Activated T-cell treated with anti-CD3 and anti-CD28 coated beads, Interleukin-2, amount 50 U/mL, for 24 hours (primary cell): ENCODE measurements at places on chromosomes 5 and 9.

DNA sequence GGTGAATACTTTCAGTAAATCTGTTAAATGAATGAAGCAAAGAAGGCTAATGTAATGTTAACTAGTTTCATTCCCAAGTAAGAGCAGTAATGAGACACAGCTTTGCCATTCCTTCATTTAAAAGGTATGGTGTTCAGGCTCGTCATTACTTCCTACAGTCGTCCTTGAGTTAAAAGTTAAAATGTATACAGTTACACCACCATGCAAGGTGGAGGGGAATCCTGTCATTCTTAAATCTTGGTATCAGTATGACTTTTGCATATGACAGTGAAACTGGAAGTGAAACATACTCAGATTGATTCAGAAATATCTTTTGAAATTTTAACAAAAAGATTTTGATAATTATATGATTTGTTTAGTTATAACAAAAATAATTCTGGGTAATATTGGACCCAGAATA, 25.9 kb downstream of the MTRR start:
- DNase-seq = no peak
- H3K4me3 ChIP-seq = no peak overlapping the region
- H3K27me3 ChIP-seq = no peaks in the 10 kb centered on the region
- H3K4me1 ChIP-seq = peaks cover 18% of the 10 kb centered on the region
- H3K27ac ChIP-seq = peak overlapping the region; percentile 67

DNA sequence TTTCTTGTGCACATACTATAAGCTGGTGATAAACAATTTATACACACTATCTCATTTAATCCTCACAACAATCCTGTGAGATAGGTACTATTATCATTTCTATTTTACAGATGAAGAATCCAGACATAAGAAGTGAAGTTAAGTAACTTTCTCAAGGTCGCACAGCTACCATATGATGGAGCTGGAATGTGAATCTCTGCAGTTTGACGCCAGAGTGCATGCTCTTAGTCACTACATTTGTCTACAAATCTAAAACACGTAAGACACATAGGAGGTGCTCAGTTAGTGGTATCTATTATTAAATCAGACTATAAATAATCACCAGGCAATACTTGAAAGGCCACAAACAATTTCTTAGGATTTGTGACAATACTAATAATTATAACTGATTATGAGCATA, 45.0 kb upstream of the CDKN2B start:
- no peak overlapping the region for H3K4me3 ChIP-seq
- peaks cover 36% of the 10 kb centered on the region for H3K4me1 ChIP-seq
- H3K27me3 ChIP-seq = peaks cover 28% of the 10 kb centered on the region
- no peak for DNase-seq
- H3K36me3 ChIP-seq = no peaks in the 10 kb centered on the region
- H3K27ac ChIP-seq = no peak overlapping the region

- DNase-seq = no peak
- no peaks in the 10 kb centered on the region for H3K27me3 ChIP-seq
- H3K27ac ChIP-seq = no peak overlapping the region
- peaks cover 67% of the 10 kb centered on the region for H3K36me3 ChIP-seq
Measured at GRCh38 chr9:124373851-124374250, 41.4 kb downstream of the PSMB7 start.

GRCh38 chr5:166285361-166285760, 2006.1 kb upstream of the WWC1 start:
- H3K4me3 ChIP-seq = no peak overlapping the region
- no peak for DNase-seq
- no peaks in the 10 kb centered on the region for H3K4me1 ChIP-seq
- H3K27me3 ChIP-seq = no peaks in the 10 kb centered on the region

GRCh38 chr9:133354766-133355165, 1.5 kb downstream of the SURF1 start:
- peak overlapping the region; percentile 91 for H3K4me3 ChIP-seq
- H3K36me3 ChIP-seq = peaks cover 77% of the 10 kb centered on the region
- H3K4me1 ChIP-seq = peaks cover 71% of the 10 kb centered on the region

DNA sequence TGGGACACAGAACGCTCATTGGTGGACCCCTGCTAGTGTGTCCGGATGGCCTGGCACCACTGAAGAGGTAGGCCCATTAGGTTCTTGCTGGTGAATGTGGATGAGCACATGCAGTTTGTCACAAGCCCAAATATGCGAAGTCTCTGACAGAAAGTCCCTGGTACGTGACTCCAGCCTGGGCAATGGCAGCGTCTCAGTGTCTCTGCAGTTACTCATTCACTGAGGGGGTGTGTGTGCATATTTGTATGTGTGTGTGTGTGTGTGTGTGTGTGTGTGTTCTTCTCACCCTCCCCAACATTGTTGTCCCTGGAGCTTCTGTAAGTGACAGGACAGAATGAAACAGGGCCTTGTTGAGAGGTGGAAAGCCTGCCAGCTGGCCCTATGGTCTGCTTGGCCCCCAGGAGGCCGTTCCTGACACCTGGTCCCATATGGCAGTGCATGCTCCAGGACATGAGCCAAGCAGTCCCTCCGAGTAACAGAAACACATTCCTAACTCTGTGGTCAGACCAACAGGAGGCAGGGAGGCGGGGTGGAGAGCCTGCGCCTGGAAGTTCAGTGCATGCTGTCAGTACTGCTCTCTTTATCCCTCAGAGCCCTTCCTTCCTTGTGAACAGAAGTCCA, 169.9 kb downstream of the SLC28A3 start:
- H3K4me1 ChIP-seq = peaks cover 2% of the 10 kb centered on the region
- DNase-seq = no peak
- H3K36me3 ChIP-seq = no peaks in the 10 kb centered on the region
- no peak overlapping the region for H3K4me3 ChIP-seq

DNA sequence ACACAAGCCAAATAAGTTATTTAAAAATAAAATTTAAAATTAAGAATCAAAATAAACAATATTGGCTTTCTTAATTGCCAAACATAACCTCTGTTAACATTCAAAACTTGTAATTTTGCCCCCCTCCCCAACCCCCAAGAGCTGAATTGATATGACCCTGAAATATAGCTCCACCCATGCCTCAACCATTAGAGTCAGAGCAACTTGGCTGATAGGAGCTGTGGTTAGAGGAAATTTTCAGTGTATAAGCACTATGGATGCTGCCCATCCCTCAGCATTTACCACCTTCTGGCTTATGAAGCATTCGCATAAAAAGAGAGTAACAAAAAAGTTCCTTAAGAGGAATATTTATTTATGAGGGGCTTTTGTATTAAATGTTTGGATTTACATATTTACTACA, 6.1 kb downstream of the POC5 start:
- DNase-seq = no peak
- peaks cover 50% of the 10 kb centered on the region for H3K4me1 ChIP-seq
- no peaks in the 10 kb centered on the region for H3K27me3 ChIP-seq
- no peak overlapping the region for H3K4me3 ChIP-seq
- H3K36me3 ChIP-seq = peaks cover 75% of the 10 kb centered on the region

DNA sequence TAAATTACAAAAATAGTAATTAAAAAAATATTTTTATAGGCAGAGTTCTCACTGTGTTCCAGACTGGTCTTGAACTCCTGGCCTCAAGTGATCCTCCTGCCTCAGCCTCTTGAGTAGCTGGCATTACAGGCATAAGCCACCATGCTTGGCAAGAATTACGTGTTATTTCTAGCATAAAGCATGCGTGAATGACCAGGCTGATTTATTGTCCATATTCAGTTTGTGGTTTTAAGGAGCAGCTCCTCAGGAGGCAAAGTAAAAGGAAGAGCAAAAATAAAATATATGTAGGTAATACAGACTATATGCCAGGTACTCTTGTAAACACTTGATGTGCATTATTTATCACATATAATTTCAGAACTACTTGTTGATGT, 7.1 kb upstream of the CD180 start:
- peak overlapping the region; percentile 24 for H3K4me3 ChIP-seq
- peak overlapping the region; percentile 62 for H3K27ac ChIP-seq
- no peaks in the 10 kb centered on the region for H3K36me3 ChIP-seq
- no peaks in the 10 kb centered on the region for H3K27me3 ChIP-seq

- no peak overlapping the region for H3K27ac ChIP-seq
- DNase-seq = no peak
- H3K4me3 ChIP-seq = no peak overlapping the region
- H3K36me3 ChIP-seq = no peaks in the 10 kb centered on the region
- H3K27me3 ChIP-seq = peaks cover 36% of the 10 kb centered on the region
Measured at GRCh38 chr5:148632255-148633066, 21.9 kb downstream of the HTR4 start.

DNA sequence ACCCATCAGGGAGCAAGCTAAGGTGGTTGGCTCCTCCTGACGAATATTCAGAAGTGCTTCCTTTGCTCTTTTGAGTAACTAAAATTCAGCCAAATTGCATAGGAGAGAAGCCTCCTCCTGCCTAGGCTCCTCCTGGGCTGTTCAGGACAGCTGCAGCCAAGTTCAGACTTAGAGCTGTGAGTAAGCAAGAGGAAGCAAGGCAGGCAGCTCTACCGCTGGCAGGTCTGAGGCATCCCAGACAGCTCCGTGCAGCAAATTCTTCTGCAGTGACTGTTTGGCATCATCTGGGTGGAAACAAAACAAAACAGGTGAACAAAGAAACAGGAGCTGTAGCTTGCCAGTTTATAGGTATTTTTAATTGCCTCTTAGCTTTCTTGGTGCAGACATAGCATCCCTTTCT, 421.0 kb downstream of the GADD45G start:
- no peaks in the 10 kb centered on the region for H3K36me3 ChIP-seq
- H3K27ac ChIP-seq = no peak overlapping the region
- DNase-seq = no peak

- no peaks in the 10 kb centered on the region for H3K4me1 ChIP-seq
- no peaks in the 10 kb centered on the region for H3K27me3 ChIP-seq
- DNase-seq = no peak
- H3K4me3 ChIP-seq = no peak overlapping the region
- H3K36me3 ChIP-seq = no peaks in the 10 kb centered on the region
Measured at GRCh38 chr5:11476866-11477265, 427.4 kb downstream of the CTNND2 start.

DNA sequence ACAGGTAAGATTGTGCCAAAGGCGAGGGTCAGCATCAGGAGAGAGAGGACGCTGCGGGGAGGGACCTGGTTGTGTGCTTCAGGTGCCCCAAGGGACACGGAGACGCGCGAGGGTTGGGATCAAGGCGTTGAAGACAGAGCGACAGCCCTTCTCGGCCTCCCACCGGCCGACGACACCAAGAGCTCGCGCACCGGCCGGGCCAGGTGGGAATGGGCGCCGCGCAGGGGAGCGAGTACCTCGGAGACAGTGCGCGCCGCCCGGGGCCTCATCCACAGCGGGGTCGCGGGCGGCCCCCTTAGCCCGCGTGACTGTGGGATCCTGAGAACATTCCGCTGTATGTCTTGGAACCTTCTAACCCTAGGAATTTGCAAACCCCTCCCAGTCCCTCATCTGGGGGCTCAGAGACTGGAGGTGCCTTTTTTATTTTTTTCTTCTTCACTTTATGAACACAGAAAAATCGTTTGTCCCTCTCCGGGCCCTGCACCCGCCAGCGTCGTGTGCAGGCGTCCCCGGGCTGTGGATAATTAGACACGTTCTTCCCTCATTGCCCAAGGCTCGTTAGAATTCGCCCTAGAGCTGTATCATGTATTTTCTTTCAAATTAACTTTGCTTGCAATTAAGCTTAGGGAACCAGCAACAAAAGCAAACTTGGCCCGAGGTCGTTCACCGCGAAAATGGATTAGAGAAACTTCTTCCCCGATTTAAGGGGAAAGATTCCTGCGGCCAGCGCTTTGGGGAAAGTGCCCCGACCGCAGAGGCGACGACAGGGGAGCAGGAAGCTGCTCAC, 4.8 kb downstream of the FOXE1 start:
- H3K27ac ChIP-seq = no peak overlapping the region
- DNase-seq = no peak
- H3K36me3 ChIP-seq = peaks cover 3% of the 10 kb centered on the region
- H3K4me1 ChIP-seq = peaks cover 15% of the 10 kb centered on the region
- H3K4me3 ChIP-seq = peak overlapping the region; percentile 8

DNA sequence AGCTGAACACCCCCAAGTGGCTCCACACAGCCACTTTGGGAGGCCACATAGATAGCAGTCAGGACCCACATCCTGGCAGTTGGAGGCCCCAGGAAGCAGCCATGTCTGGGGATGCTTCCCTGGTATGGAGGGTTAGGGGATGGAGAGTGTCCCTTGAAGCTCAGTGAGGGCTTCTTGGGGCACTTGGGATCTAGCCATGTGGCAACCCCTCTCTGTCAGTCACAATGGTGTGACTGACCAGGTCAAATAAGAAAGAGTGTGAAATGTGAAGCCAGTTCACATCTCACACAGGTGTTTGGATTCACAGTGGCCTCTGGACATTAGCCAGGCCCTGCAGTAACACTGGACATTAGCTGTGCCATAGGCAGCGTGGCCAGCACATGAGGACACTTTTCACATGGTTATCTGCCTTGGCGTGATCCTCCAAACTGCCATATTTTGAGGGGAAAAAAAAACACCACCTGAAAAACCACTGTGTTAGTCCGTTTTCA, 53.9 kb upstream of the IL17B start:
- H3K4me3 ChIP-seq = no peak overlapping the region
- peaks cover 1% of the 10 kb centered on the region for H3K4me1 ChIP-seq
- H3K27me3 ChIP-seq = no peaks in the 10 kb centered on the region
- H3K27ac ChIP-seq = no peak overlapping the region

DNA sequence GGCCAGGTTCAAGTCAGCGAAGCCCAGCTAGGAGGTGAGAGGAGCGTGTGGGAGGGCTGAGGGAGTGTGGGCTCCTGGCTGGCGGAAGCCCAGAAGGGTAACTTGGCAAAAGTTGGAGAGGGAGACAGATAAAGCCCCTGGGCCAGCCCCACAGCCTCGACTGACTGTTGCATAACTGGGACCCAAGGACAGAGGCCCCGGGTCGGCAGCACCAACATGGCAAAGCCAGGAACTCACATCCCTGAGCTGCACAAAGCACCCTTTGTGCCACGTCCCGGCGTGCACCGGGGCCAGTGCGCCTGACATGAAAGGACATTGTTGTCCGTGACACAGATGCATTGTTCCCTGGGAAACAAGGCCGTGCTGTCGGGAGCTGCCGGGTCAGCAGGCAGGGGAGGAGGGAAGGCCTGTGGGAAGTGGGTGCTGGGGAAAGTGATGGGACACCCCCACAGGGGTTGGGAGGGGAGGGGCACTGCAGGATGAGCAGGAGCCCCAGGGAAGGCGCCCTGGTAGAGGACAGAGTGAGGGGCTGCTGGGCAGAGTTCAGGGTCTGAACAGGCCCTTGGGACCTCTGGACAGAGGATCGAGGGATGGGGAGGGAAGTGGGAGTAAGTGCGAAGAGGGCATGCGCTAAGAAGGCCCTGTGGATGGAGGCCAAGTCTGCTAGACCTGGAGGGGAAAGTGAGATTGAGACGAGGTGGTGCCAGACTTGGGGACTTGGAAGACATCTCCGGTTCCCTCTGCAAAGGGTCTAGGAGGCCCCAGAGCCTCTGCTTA, 13.0 kb upstream of the DPM2 start:
- H3K4me3 ChIP-seq = no peak overlapping the region
- peaks cover 50% of the 10 kb centered on the region for H3K36me3 ChIP-seq
- no peaks in the 10 kb centered on the region for H3K27me3 ChIP-seq
- DNase-seq = no peak

DNA sequence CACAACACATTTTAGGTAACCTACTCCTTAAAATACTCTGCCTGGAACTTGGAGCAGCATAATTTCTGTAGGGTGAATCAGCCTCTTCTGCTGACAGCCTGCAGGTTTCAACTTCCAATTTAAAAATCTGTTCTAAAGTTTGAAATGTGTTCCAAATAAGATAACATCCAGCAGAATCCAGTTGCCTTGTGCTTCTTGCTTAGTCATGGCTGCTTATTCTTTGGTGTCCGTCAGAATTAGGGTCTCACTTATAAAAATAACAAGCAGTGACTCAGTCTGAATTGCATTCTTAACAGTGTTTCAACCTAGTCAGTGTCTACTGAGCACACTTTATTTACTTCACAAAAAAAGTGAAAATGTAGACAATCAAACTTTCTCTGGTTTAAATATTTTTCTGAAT, 3.7 kb downstream of the CDH6 start:
- H3K4me1 ChIP-seq = peaks cover 6% of the 10 kb centered on the region
- no peaks in the 10 kb centered on the region for H3K36me3 ChIP-seq
- peaks cover 52% of the 10 kb centered on the region for H3K27me3 ChIP-seq
- H3K27ac ChIP-seq = no peak overlapping the region
- no peak for DNase-seq
